ENCODE measurements at places on chromosomes 2 and 18. TPM values are rescaled to one million over a fixed set of nuclear protein-coding genes. Genes with fewer than 3 reads are reported as not detected.

- peaks cover 27% of the 10 kb centered on the region for H3K36me3 ChIP-seq
- DNase-seq = no peak
- H3K4me3 ChIP-seq = no peak overlapping the region
- H3K27me3 ChIP-seq = no peaks in the 10 kb centered on the region
- H3K4me1 ChIP-seq = no peaks in the 10 kb centered on the region
- no peak overlapping the region for H3K27ac ChIP-seq
Measured at GRCh38 chr2:126543081-126543480, 112.9 kb upstream of the GYPC start.

NAT8 gene
- not detected for total RNA-seq

- H3K4me1 ChIP-seq = peaks cover 21% of the 10 kb centered on the region
- no peaks in the 10 kb centered on the region for H3K36me3 ChIP-seq
- no peak for DNase-seq
- H3K27me3 ChIP-seq = no peaks in the 10 kb centered on the region
- no peak overlapping the region for H3K4me3 ChIP-seq
- H3K27ac ChIP-seq = no peak overlapping the region
Measured at GRCh38 chr2:1132328-1132969, 181.8 kb downstream of the SNTG2 start.

- no peaks in the 10 kb centered on the region for H3K36me3 ChIP-seq
- H3K27ac ChIP-seq = no peak overlapping the region
- H3K4me1 ChIP-seq = peaks cover 55% of the 10 kb centered on the region
- H3K27me3 ChIP-seq = no peaks in the 10 kb centered on the region
- DNase-seq = peak; percentile 65
Measured at GRCh38 chr2:45778720-45779171, 127.3 kb downstream of the PRKCE start.

DNA sequence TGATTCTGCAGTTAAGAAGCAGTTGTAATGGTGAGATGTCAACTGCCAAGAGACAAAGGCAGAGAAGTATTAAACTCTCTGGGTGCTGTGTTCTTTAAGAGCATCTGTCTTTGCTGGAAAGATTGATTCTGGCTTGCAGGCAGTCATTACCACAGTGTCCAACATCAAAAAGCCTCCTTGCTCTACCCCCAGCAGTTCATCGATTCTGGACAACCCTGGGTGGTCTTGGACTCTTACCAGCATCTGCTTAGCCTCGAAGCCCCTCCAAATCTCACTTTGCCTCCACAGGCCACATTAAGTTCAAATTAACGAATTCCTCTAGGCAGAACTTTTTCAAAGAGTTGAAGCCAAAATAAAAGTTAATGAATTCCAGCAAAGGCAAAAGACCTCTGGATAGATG is 1061.4 kb downstream of the TSN start:
- no peaks in the 10 kb centered on the region for H3K4me1 ChIP-seq
- no peaks in the 10 kb centered on the region for H3K27me3 ChIP-seq
- no peak for DNase-seq

- no peak for DNase-seq
- no peak overlapping the region for H3K4me3 ChIP-seq
- no peaks in the 10 kb centered on the region for H3K27me3 ChIP-seq
- peaks cover 19% of the 10 kb centered on the region for H3K4me1 ChIP-seq
Measured at GRCh38 chr2:195674491-195675221, 17.6 kb downstream of the SLC39A10 start.

- no peak for DNase-seq
- no peaks in the 10 kb centered on the region for H3K27me3 ChIP-seq
- H3K4me1 ChIP-seq = no peaks in the 10 kb centered on the region
- no peak overlapping the region for H3K27ac ChIP-seq
Measured at GRCh38 chr2:187207126-187207525, 240.9 kb downstream of the CALCRL start.

CHRND gene
- not detected for total RNA-seq

GRCh38 chr2:224685121-224685520 is 31.0 kb downstream of the CCDC195 start:
- no peak overlapping the region for H3K27ac ChIP-seq
- H3K36me3 ChIP-seq = no peaks in the 10 kb centered on the region
- H3K4me1 ChIP-seq = no peaks in the 10 kb centered on the region
- no peak for DNase-seq
- H3K27me3 ChIP-seq = peaks cover 2% of the 10 kb centered on the region

GRCh38 chr2:85132834-85133637 is at the start of gene TCF7L1:
Gene TCF7L1, plus strand, starts transcription at chr2:85133392. Its CDS starts 293 bp downstream, at chr2:85133685.
- H3K27me3 ChIP-seq = peaks cover 32% of the 10 kb centered on the region
- DNase-seq = no peak
- H3K4me1 ChIP-seq = peaks cover 15% of the 10 kb centered on the region
- no peak within 1 kb of the TSS for H3K27ac ChIP-seq

GRCh38 chr2:166365803-166366420 is 9.8 kb downstream of the SCN9A start:
- no peaks in the 10 kb centered on the region for H3K36me3 ChIP-seq
- DNase-seq = no peak
- no peak overlapping the region for H3K4me3 ChIP-seq

IL1RL1 gene
- total RNA-seq = not detected

DNA sequence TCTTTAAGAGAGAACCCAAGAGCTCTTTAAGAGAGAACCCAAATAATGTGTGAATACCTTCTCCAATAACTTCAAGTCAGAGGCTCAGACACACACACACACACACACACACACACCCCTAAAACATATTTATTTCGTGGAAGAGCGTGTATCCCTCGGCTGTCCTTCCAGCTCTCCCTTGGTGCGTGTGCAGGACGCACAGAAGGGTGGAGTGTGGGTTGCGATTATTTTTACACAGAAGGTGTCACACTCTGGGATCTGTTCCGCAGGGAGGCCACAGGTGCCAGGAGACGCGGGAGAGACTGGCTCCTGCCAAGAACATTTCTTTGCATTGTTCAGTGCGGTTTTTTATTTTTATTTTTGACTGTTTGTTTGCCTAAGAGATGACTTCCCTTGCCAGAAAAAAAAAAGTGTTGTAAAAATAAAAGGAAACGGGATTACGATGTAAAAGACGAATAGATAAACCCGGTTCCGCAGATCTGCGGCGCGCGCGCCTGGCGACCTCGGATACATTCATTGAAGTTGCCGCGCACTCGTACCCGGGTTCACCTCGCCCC is 47.3 kb upstream of the ATP6V1B1 start:
- H3K4me1 ChIP-seq = peaks cover 33% of the 10 kb centered on the region
- peaks cover 65% of the 10 kb centered on the region for H3K27me3 ChIP-seq
- DNase-seq = no peak
- H3K27ac ChIP-seq = no peak overlapping the region
- peak overlapping the region; percentile 72 for H3K4me3 ChIP-seq
- H3K36me3 ChIP-seq = peaks cover 15% of the 10 kb centered on the region

DNA sequence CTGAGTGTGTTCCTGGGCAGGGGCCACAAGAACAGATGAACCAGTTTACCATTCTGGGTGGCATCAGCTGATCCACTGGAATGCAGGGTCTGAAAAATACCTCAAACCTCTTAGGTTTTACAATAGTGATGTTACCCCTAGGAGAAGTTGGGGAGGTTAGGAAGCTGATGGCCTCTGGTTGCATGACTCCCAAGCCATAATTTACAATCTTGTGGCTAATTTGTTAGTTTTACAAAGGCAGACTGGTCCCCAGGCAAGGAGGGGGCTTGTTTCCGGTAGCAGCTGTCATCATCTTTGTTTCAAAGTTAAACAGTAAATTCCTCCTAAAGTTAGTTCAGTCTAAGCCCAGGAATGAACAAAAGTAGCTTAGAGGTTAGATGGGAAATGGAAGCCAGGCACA is 113.8 kb upstream of the SLC38A11 start:
- no peak overlapping the region for H3K27ac ChIP-seq
- no peaks in the 10 kb centered on the region for H3K4me1 ChIP-seq
- H3K27me3 ChIP-seq = no peaks in the 10 kb centered on the region
- no peaks in the 10 kb centered on the region for H3K36me3 ChIP-seq

GRCh38 chr2:120278901-120279300 is 26.2 kb downstream of the RALB start:
- H3K27me3 ChIP-seq = no peaks in the 10 kb centered on the region
- no peak overlapping the region for H3K4me3 ChIP-seq
- H3K4me1 ChIP-seq = peaks cover 5% of the 10 kb centered on the region
- H3K27ac ChIP-seq = no peak overlapping the region
- no peak for DNase-seq
- peaks cover 30% of the 10 kb centered on the region for H3K36me3 ChIP-seq

DNA sequence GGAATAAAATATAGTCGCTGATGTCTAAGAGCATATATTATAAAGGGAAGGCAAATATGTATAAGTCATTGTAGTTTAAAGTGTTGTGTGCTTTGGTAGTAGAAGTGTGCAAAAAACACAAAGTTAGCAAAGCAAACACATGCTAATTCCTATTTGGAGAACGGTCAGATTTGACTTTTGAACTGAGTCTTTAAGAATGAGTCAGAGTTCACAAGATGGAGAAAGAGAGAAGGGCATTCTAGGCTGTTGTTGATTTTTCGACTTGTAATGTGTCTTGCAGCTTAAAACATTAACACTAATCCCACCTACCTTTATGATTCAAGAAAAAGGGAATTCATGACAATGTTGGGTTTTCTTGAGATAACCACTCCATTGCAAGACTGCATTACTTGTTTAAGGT is 98.1 kb downstream of the CRIM1 start:
- no peak overlapping the region for H3K27ac ChIP-seq
- H3K4me1 ChIP-seq = no peaks in the 10 kb centered on the region

- no peaks in the 10 kb centered on the region for H3K4me1 ChIP-seq
- H3K36me3 ChIP-seq = peaks cover 54% of the 10 kb centered on the region
- no peak overlapping the region for H3K4me3 ChIP-seq
- H3K27ac ChIP-seq = no peak overlapping the region
Measured at GRCh38 chr2:23803264-23803964, 123.5 kb downstream of the ATAD2B start.

SCN7A gene
- total RNA-seq = not detected

DNA sequence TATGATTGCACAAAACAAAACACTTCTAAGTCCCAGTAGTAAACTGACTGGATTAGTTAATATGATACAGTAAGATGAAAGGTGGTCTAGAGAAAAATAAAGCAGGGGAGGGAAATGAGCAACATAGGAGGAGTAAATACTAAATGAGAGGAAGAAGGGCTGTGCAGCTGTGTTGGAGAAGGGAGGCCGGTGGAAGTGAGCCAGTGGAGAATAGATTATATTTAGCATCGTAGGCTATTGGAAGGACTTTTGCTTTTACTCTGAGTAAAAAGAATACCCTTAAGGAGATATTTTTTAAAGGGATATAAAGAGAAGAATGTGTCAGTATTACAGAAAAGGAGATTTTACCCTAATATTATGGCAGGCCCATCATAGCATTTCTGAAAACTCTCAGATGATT is 12.7 kb downstream of the WDR75 start:
- H3K36me3 ChIP-seq = peaks cover 94% of the 10 kb centered on the region
- DNase-seq = no peak
- H3K4me3 ChIP-seq = no peak overlapping the region
- H3K27me3 ChIP-seq = no peaks in the 10 kb centered on the region

DNA sequence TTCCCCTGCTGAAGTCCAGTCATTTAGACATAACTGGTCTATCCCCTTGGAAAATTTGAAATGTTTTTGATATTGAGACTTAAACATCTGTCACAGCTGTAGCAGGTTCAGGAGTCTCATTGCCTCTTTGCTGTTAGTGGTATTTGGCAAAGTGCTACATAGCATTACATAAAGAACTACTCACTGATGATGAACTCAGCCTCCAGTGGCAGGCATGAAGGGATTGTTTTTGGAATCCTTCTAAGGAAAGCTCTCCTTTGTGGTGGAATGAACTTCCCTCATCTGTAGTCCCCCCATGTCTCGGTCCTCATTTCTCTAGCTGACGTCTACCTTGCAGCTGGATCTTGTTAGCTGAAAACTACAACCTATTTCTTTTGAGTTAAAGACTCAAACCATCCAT is 111.6 kb downstream of the TACR1 start:
- H3K27ac ChIP-seq = no peak overlapping the region
- no peak overlapping the region for H3K4me3 ChIP-seq
- peaks cover 13% of the 10 kb centered on the region for H3K36me3 ChIP-seq

UGT1A6 gene
- not detected for total RNA-seq

TMEM163 gene
- total RNA-seq = not detected

SAG gene
- not detected for total RNA-seq

- H3K27me3 ChIP-seq = peaks cover 3% of the 10 kb centered on the region
- no peak within 1 kb of the TSS for H3K27ac ChIP-seq
- no peak within 1 kb of the TSS for H3K4me3 ChIP-seq
- no peaks in the 10 kb centered on the region for H3K4me1 ChIP-seq
- no peak for DNase-seq
Measured at GRCh38 chr2:158101384-158101926, at the start of gene UPP2. Gene UPP2, plus strand, starts transcription at chr2:158101876. Its CDS starts 188 bp downstream, at chr2:158102064.

C1QL2 gene
- total RNA-seq = not detected

GRCh38 chr18:13243363-13243762 is 24.8 kb downstream of the LDLRAD4 start:
- no peak overlapping the region for H3K4me3 ChIP-seq
- H3K4me1 ChIP-seq = peaks cover 4% of the 10 kb centered on the region
- no peaks in the 10 kb centered on the region for H3K27me3 ChIP-seq
- H3K36me3 ChIP-seq = peaks cover 3% of the 10 kb centered on the region
- no peak for DNase-seq
- no peak overlapping the region for H3K27ac ChIP-seq

- no peak overlapping the region for H3K4me3 ChIP-seq
- H3K27me3 ChIP-seq = peaks cover 1% of the 10 kb centered on the region
- H3K36me3 ChIP-seq = no peaks in the 10 kb centered on the region
- DNase-seq = no peak
- H3K4me1 ChIP-seq = peaks cover 7% of the 10 kb centered on the region
Measured at GRCh38 chr18:76996429-76996828, 136.2 kb downstream of the MBP start.

- DNase-seq = no peak
- H3K4me1 ChIP-seq = peaks cover 2% of the 10 kb centered on the region
- H3K27ac ChIP-seq = no peak overlapping the region
- no peak overlapping the region for H3K4me3 ChIP-seq
Measured at GRCh38 chr18:48550101-48550729, 11.4 kb downstream of the CTIF start.

GRCh38 chr2:34045101-34045655 is 446.1 kb upstream of the FAM98A start:
- no peaks in the 10 kb centered on the region for H3K36me3 ChIP-seq
- H3K4me1 ChIP-seq = no peaks in the 10 kb centered on the region
- no peak overlapping the region for H3K4me3 ChIP-seq
- no peaks in the 10 kb centered on the region for H3K27me3 ChIP-seq

GRCh38 chr2:75800456-75800855 is 89.7 kb upstream of the GCFC2 start:
- DNase-seq = no peak
- peaks cover 10% of the 10 kb centered on the region for H3K27me3 ChIP-seq
- no peak overlapping the region for H3K27ac ChIP-seq
- no peaks in the 10 kb centered on the region for H3K36me3 ChIP-seq
- no peak overlapping the region for H3K4me3 ChIP-seq

- H3K4me3 ChIP-seq = no peak overlapping the region
- no peak for DNase-seq
- H3K36me3 ChIP-seq = no peaks in the 10 kb centered on the region
- no peak overlapping the region for H3K27ac ChIP-seq
Measured at GRCh38 chr2:109666466-109666865, 52.3 kb downstream of the SOWAHC start.

Data from naive thymus-derived CD8-positive, alpha-beta T cell (primary cell).